ENCODE measurements at places on chromosomes 4 and X.

- DNase-seq: no peak
Observed at GRCh38 chr4:6566391-6567190, 8.4 kb upstream of the MAN2B2 start.

DNA sequence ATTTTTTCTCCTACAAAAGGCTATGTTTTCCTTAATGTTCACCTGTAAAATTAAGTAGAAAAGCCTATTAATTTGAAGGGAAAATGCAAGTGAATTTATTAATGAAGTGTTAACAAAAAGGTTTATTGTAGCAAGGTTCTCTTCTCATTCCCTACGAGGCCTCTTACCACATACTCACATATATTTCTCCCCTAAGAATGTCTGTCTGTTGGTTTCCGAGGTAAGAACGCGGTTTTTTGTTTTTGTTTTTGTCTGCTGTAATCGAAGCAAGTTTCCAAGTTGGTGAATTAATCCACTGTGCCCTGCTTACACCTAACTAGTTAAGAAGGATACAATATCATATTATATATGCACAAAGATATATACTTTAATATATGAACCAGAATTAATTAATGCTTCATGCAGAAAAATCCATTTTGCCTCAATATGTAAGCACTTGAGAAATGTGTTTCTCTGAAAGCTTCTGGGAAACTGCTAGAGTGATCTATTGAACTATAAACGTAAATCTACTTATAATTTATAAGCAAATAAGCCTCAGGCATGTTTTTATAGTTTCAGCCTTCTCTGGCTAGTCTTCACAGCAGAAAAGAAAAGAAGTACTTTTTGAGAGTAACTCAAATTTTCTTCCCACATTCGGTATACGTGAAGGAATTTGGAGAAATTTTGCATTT is 120.8 kb downstream of the EGF start:
- DNase-seq: no peak

GRCh38 chr4:39729557-39729956 is 31.6 kb downstream of the UBE2K start:
- DNase-seq: no peak

- DNase-seq: no peak
Observed at GRCh38 chrX:2501559-2502102, 855 bp upstream of the DHRSX start.

GRCh38 chr4:44801384-44801783 is 75.0 kb upstream of the GNPDA2 start:
- no peak for DNase-seq

GRCh38 chrX:12137951-12138360 is 317 bp upstream of the FRMPD4 start:
- DNase-seq: no peak

DNA sequence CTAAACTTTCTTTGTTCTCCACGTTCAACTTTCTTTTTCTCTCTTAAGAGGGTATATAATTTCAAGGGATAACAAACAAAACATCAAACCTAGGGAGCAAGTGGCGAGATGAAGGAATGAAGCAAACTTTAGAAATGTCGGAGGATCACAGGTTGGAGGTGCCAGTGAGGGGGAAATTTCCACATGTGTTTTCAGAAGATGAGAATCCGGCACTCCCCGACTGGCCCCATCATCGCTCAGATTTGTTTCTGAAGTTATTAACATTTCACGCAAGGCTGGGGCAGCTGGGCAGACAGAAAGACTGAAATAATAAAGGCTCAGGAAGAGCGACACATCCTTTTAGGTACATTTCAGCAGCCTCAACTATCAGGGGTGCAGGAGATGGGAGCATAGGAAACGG is 134.9 kb downstream of the SMIM20 start:
- no peak for DNase-seq

- no peak for DNase-seq
Observed at GRCh38 chr4:125013891-125014290, 300.9 kb upstream of the FAT4 start.

GRCh38 chr4:4758681-4759080 is 100.8 kb upstream of the MSX1 start:
- no peak for DNase-seq
